Activated T-cell treated with anti-CD3 and anti-CD28 coated beads for 1 hour (primary cell): ENCODE measurements at places on chromosomes 13 and 19.

DNA sequence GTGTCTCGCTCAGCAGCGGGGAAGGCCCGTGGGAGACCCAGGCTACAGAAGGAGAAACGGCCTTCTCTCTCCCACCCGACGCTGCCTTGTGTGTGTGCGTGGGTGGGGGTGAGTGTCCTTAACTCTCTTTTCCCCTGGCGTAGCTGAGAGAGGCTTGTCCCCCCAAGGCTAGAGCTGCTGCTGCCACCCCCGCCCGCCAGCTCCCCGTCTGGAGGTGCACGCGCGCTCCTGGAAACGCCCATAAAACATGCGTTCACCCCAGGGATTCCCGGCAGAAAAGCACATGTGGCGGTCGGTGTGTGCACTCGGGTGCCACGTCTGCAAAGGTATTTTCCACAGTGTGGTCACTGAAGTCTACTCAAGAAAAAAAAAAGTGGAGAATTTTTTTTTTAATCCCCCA, 36.1 kb downstream of the GADD45B start:
- DNase-seq = no peak

DNA sequence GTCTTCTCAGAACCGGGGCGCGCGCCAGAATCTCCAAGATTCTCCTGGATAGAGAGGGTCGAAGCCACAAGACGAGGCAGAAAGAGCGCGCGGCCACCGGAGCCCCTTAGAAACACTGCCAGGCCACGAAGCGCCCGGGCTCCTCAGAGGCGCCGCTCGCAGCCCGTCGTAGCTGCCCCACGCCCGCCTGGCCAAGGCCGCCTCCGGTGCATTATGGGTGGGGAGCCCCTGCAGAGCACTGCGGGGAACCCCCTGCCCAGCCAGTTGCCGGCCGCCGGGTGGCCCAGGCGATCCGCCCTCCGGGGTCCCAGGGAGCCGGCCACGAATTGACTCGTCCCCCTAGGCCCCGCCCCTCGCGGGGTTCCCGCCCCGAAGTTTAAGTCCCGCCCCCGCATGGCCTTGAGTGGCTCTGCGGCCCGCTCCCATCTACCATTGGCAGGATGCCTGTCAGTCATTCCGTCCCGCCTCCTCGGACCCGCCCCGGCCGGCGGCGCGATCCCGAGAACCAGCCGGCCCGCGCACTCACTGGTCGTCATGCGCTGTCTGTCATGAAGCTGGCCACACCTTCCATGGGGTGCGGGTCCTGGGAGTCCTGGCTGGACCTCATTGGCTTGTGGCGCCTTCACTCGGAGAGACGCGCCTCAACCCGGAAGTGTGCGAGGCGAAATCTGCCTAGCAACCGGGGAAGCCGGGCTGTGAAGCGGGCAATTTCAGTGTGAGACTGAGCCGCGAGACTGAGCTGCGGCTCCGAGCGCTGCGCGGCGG, 20.2 kb upstream of the GATAD2A start:
- peak; percentile 99 for DNase-seq

- no peak for DNase-seq
Observed at GRCh38 chr13:53921473-53921872, 892.9 kb downstream of the OLFM4 start.

- DNase-seq = no peak
Observed at GRCh38 chr13:41107584-41108014, 25.0 kb downstream of the KBTBD6 start.

- no peak for DNase-seq
Observed at GRCh38 chr19:42140125-42140754, 8.0 kb upstream of the POU2F2 start.

DNA sequence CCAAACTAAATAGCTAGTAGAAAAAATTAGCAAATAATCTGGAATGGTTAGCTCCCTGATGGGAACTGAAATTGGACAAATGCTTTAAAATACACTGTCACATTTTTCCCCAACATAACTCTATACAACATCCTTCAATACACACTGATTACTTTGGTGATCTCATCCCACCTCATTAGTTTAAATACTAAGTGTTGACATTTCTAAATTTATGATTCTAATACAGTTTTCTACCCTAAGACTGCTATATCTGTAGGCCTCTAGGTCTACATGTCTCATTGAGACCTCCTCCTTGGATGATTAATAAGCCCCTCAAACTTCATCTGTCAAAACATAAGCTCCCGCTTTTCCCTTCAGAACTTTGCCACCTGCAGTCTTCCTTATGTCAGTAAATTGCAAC, 80.7 kb upstream of the SLITRK5 start:
- no peak for DNase-seq

- no peak for DNase-seq
Observed at GRCh38 chr13:23687614-23688013, 117.4 kb downstream of the TNFRSF19 start.

DNA sequence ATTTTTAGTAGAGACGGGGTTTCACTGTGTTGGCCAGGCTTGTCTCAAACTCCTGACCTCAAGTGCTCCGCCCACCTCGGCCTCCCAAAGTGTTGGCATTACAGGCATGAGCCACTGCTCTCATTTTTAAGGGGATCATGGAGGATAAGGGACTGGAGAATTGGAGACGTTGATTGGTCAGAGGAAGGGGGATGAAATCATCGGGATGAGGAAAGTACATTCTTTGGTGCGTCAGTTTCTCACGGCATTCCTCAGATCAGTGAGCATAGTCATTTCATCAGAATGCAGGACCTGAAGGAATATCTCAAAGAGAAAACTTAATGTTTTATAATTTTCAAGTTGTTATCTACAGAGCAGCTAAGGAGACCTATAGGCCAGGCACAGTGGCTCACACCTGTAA, 14.0 kb downstream of the ZNF114 start:
- no peak for DNase-seq

DNA sequence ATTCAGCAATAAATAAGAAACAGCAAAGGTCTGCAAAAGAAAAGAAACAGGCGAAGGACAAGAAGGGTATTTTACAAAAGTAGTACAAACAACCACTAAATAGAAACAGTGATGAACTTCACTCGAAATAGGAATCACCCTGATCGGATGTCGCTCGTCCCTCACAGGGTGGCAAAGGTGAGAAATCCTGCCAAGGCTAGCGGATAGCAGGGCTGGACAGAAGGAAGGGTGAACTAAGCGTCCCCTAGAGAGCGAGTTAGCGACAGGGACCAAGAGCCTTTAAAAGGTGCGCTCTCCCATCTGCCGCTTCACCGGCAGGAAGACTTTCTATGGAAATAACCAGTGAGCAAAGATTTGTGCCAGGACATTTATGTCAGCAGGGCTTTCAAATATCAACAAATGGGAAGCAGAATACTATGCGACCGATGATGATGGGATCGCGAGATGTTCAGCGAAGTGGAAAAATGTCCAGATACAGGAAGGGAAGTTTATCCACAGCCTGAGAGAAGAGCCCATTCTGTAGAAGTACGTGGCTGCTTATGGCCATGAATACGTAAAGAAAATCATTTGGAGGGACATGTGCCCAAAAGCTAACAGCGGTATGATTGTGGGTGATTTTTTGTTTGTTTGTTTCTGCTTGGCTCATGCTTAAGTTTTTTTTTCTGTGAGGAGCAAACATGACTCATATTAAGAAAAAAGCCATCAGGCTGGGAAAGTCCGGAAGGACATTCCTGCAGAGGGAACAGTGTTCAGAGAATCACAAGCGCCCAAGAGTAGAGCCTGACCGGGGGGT, 18.9 kb downstream of the ELAVL1 start:
- DNase-seq = no peak

DNA sequence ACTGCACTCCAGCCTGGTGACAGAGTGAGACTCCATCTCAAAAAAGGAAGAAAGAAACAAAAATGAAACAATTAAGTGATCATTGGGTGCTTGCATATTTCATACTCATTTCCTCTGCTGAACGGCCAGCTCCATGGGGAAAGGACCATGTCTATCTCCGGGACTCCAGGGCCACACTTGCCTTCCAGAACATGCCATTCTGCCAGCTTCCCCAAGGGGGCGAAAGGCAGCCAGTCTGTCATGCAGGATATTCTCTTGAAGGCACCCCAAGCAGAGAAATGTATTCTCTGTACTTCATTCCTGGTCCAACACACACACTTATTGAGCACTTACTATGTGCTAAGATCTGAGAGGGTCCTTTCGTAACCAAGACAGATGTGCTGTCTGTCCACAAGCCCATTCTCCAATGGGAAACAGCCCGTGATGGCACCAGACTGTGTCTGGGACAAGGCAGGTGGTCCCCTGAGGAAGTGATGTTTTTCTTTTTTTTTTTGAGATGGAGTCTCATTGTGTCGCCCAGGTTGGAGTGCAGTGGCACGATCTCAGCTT, 10.2 kb upstream of the CARM1 start:
- no peak for DNase-seq

DNA sequence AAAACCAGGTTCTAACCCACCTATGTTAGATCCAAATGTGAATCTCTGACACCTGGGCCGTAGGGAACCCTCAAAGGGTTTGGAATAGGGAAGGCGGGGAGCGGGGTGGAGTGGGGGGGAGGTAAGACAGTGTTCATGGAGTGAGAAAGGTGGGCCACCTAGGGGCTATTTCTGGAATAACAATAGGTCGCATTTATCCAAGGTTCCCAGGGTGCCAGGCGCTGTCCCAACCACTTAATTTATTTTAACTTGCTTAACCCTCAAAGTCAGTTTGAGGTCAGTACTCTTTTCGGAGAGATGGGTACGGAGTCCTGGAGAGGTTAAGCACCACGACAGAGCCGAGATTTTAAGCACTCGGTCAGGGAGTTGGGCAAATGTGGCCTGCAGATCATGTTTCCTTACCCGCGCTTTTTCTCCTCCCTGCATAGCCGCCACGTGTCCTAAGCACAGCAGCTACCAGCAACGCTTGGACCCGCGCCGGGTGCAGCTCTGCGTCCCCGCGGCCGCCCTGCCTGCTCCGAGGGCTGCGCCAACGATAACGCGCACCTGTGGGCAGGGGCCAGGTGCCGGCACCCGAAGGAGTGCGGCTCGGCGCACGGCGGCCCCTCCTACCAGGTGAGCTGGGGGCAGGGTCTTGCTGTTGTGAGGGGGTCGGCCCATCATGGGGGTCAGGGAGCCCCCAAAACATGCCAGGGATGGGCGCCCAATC, 25.0 kb upstream of the FXYD3 start:
- peak; percentile 16 for DNase-seq

DNA sequence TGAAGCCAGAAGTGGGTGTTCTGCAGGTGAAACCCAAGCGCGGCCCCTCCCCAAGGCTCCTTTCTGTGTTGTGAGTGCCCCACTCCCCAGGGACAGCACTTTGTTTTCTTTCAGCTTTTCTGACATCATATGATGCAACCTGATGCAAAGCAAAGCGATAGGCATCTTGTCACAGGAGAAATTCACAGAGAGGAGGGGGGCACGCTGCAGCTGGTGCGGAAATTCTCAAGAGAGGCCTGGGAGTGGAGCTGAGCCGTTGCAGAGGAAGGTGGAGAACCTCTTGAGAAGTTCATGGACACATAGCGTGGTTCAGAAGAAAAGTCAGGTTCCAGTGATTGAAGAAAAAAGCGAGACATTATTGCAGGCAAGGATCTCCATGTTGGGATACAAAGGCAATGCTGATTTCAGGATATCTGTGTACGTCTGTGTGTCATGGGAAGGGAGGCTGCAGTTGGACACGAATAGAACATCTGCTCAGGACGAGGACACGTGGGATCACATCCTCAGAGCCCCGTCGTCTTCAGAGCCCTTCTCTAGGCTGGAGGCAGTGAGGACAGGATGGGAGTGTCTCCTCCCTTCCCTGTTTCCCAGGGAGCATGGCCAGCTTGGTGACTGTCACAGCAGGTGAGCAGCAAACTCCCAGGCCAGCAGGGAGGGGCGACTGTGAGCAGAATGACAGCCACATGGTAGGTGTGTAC, 79.2 kb downstream of the IRS2 start:
- DNase-seq = no peak

DNA sequence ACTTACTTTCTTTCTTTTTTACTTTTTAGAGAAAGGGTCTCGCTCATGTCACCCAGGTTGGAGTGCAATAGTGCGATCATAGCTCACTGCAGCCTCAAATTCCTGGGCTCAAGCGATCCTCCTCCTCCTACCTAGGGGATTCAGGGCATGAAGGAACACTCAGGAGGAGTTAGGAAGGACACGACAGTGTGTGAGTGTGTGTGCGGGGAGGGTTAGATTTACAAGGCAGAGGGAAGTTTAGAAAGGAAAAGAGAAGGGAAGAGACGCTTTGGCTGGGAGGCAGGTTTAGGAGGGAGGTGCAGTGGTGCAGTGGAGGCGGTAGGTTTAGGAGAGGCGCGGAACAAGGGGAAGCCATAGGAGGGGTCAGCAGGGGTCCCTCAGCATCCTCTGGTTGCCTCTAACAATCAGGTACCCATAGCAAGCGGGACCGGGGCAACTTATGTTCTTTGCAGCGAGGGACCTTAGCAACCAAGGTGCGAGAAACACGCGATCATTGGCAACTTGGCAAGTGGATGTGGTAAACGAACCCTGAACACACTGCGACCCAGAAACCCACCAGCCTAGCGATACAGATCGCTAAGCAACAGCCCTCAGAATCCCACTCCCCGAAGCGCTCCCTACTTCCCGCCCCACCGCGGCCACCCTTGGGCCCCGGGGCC, 501 bp downstream of the SIRT2 start:
- DNase-seq = peak; percentile 7

DNA sequence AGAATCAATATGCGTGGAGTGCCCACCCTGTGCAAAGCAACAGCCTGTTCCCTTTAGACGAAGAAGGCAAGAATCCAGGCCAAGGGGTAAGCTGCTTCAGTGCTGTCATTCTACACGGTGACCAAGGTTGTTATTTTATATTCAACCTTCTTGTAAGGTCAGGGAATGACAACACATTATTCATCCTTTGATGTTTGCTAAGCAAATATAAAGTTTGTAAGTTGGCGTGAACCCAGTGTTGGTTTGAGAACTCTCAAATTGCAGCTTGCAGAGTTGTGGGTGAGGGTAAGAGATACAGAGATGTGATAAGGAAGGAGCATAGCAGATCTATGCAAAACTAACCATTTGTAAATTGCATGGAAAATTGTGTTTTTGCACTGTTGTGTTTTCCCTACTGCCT, 436.7 kb downstream of the FGF9 start:
- no peak for DNase-seq

DNA sequence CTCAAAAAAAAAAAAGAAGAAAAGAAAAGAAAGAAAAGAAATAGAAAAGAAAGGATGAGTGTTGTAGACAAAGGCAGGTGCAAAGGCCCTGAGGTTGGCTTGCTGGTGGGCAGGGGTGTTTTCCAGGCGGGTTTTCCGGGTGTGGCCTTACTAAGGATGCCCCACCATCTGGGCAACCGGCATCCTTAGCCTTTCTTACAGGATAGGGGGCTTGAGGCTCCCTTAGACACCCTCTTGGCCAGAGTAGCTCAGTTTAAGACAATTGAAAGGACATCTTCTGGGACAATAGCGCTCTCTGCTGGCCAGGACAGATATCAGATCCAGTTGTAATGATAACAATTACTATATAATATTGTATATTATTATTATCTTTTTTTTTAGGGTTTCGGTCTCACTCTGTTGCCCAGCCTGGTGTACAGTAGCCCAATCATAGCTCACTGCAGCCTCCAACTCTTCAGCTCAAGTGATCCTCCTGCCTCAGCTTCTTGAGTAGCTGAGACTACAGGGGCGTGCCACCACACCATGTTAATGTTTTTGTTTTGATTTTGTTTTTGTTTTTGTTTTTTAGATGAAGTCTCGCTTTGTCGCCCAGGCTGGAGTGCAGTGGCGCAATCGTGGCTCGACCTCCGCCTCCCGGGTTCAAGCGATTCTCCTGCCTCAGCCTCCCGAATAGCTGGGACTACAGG, 1.4 kb upstream of the QTRT1 start:
- DNase-seq = peak; percentile 58

- no peak for DNase-seq
Observed at GRCh38 chr13:41565216-41565615, 107.9 kb downstream of the RGCC start.
